ENCODE measurements at places on chromosomes 12 and 14.
A peak's percentile ranks its signal among the peaks of the same experiment; 100 is the strongest.

- DNase-seq: no peak
Observed at GRCh38 chr12:81499809-81500208, 259.3 kb downstream of the PPFIA2 start.

DNA sequence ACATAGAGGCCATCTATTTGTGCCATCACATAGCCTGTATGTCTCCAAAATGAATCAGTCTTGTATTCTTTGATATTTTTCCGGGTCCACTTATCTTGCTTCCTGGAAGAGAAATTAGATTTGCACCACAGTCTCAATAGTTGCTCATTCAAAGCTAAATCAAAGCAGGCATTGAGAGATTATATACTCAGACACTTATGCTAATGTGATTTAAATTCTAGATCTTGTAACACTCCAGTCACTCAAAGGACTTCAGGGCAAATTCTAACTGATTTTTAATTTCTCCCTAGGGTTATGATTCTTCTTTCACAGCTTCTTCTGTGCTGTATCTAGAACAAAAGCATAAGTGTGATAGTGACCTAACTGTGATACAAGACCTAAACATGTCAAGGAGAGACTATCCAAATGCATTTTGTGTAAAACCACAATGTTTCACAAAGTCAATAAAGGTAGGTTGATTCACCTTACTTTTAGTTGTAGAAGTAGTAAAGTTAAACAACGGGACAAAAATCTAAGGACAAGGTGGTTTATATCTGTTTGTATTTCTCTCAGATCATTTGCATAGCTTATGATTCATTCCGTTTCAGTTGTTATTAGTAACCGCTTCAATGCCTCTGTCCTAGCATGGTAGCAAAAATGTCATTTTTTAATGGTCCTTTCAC is 26.8 kb downstream of the PLBD1 start:
- DNase-seq: no peak

GRCh38 chr12:73390261-73390660 is 1118.1 kb downstream of the TRHDE start:
- DNase-seq: no peak

DNA sequence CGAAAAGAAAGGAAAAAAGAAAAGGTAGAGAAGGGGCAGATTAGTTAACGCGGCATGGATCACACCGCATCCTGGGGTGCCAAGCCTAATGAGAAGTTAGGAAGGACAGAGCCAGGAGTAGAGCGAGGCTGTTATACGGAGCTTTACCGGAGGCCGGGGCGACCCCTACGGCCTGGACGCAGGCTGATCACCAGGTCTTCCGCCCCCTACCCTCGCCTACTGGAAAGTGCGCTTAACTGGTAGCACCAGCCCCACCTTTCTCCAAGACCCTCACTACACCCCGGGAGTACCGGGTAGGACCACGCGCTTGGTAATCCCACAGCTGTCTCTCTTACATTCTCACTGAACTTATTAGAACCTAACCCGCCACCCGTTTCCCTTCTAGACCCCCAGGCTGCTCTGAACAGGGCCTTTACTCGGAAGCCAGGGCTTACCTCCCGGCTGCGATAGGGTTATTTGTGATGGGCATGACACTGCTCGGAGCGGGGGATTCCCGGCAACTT is 33.8 kb downstream of the WBP11 start:
- no peak for DNase-seq

DNA sequence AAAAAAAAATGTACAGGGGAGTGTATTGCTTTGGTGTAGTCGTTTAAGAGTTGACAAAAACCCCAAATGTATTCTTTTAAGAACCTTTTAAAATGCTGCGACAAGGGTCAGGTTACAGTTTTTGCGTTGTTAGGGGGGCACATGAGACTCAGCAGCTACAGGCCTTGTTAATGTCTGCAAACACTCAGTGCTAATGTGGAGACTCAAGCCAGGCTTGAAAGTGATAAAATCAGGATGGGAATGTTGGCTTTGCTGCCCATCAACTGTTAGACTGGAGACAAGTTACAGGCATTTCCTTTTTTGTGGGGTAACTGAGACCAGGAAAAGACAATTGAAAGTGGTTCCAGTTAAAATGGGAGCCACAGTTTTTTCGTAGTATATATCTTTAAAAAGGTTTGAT is 84.8 kb downstream of the PRKCH start:
- peak; percentile 7 for DNase-seq

DNA sequence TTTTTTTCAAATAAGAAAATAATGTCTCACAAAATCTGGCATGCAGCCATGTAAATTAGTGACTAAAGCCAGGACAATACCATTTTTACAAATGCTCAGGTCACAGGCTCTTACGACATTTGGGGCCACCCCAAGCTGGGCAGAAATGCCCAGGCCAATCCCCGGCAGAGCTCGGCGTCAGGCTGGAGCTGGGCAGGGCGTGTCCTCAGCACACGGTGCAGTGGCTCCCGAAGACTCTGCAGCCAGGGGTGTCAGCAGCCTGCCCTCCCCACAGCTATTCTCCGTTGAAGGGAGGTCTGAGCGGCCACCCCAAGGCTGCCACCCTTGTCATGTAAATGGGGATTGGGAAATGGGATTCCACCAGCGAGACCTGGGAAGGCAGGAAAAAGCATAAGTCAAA is 158.6 kb downstream of the DICER1 start:
- DNase-seq: no peak

- no peak for DNase-seq
Observed at GRCh38 chr14:29756019-29756385, 171.6 kb downstream of the PRKD1 start.

GRCh38 chr14:61196792-61197191 is 84.3 kb downstream of the TMEM30B start:
- no peak for DNase-seq

Data from eye (tissue), 1 donor.